ENCODE measurements at places on chromosomes 16 and 17.

DNA sequence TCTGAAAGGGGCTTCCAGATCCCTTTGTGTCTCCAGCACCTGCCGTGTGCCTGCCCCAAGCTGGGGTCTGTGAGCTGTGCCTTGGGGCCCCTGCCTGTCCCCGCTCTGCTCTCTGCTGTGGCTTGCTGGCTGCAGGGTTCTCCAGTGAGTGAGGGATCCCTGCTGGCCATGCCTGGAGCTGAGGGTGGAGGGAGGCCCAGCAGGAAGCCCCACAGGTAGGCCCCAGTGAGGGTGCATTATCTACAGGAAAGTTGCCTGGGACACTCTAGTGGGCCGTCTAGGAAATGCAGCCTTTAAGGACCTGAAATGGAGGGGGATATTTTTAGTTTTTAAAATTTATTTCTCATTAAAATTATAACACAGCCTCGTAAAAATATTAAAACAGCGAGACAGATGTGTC is 50.9 kb downstream of the JPH3 start:
- DNase-seq: no peak

GRCh38 chr16:85465328-85466303 is 147.5 kb upstream of the GSE1 start:
- no peak for DNase-seq

- no peak for DNase-seq
These were observed 497 bp downstream of the CES1 start for GRCh38 chr16:55832425-55832772.

GRCh38 chr16:50859628-50860360 is 117.9 kb downstream of the CYLD start:
- no peak for DNase-seq

Measured in activated CD8-positive, alpha-beta memory T cell treated with anti-CD3 and anti-CD28 coated beads for 1 hour (primary cell).